GM12891 (cell line): ENCODE measurements at places on chromosomes 4 and X.

DNA sequence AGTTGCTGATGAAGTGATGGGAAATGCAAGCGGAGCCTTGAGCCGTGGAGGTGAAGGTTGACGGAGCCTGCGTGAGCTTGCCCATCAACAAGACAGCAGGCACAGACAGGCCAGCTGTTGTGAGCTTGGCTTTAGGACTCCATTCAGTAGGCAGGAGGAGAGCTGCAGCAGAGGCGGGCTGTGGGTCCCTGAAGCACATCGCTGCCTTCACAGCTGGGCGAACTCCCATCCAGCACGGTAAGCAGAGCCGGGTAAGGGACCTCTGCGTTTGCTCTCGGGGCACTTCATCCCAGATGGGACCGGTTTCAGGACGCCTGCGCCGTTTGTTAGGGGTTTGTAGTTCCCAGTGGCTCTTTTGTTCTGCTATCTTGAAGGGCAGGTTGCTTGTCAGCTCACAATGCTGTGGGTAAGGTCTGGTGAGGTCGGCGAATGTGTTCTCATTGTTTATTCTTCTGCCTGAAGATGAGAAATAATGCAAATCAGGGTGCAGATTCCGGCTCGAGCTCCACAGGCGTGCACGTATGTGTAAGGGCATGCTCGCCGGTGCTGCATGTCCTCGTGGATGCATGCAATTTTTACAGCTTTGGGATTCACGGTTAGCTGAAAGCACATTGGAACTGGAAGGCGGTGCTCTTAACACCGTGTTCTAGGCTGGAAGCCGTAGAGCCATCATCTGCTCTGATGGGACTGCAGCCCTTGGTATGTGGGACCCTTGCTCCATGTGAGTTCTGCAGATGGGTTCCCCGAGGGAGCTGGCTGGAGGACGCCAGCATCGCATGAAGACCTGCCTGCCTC, 54.6 kb upstream of the CLDN34 start:
- DNase-seq: no peak

DNA sequence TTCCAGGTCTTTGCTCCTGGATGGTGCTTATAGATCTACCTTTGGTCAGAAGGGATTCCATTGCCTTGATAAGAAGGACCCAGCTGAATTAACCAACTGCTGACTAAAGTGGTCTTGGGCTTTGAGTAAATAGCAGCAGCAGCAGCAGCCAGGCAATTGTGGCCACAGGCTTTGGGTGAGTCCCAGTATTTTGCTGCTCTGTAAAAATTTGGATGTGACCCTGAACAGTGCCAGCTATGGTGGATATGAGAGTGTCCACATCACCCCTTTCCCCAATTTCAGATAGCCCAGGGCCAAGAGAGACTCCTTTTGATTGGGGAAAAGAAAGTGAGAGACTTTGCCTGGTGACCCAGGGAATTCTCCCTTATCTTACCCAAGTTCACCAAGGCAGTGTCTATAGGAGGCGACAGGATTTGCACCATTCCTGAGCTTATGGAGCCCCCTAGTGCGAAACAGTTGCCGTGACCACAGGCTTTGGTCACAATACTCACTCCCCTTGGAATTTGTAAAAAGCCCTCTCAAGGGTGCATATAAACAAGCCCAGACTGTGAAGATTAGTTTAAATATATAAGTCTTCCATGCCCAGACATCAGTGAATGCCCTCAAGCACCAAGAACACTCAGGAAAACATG, 518.0 kb downstream of the TMA16 start:
- no peak for DNase-seq

DNA sequence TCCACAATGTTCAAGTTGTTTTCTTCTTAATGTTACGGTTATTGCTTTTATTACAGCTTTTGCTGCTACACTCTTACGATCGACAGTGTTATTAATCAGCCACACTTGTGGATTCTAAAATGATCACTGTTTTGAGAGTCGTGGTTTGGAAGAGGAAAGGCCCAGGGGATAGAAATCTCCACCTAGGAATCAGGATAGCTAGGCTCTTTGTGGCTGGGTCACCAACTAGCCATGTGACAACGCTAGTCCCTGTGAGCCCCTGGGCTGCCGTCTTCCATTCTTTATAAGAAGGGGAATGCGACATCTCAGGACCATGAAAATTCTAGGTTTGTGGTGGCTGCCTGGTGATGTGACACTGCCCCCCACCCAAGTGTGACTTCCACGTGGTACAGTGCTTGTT, 380 bp downstream of the SLC34A2 start:
- DNase-seq: no peak

DNA sequence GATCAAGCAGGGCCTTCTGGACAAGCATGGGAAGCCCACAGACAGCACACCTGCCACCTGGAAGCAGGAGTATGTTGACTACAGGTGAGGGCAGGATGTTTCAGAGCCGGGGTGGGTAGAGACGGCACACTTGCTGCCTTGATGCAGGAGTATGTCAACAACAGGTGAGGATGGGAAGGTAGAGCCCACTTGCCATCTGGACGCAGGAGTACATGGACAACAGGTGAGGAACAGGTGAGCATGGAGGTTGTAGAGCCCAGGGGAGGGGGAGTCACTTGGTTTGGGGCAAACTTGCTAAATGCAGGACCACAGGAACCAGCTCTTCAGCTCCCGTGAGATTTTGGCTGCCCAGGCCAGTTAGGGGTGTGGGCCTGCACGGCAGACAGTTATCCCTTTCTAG, 12.0 kb downstream of the DKC1 start:
- DNase-seq: no peak

DNA sequence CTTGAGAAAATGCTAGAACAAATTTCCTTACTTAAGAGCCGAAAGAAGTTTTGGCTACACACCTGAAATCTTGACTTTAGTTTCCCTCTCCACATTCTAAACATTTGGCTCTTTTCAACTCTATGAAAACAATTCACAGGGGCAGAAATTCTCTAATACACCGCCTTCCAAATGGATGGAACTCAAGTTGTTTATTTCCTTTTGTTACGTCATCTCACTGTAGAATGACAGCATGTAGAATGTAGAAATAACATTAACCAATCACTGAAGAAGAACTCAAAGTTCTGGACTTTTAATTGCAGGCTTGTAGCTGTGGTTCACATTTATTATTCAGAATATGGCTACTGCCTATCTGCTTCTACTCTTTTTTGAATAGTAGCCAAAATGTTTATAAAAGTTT, 1.9 kb downstream of the DMP1 start:
- DNase-seq: no peak

DNA sequence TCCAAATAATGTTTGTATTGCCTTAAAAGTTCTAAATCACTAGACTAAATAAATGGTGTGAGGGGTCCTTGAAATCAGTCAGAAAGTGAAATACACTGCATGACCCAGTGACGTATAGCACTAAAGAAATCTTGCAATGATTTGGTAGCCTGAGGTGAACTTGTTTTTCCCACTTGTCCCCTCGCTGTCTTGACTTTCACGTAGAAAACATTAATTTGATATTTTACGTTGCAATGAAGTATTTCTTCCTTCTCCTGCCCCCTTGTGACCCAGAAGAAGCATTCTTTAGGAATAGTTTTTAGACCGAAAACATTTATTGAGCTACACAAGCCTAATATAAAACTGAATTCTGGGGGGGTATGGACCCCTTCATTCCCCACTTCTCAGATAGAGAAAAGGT, 3.7 kb downstream of the KLB start:
- no peak for DNase-seq

GRCh38 chrX:153573984-153574383, 25.0 kb downstream of the CCNQ start:
- peak; percentile 42 for DNase-seq

GRCh38 chr4:151045907-151046306, 30.8 kb upstream of the LRBA start:
- DNase-seq: no peak

GRCh38 chrX:133676344-133677122, 261.2 kb upstream of the GPC4 start:
- DNase-seq: no peak

- DNase-seq: no peak
These were observed 233.0 kb upstream of the MAD2L1 start for GRCh38 chr4:120299631-120300030.

- no peak for DNase-seq
These were observed 82.2 kb upstream of the SCOC start for GRCh38 chr4:140291259-140291658.

GRCh38 chr4:36316607-36317006, 35.2 kb downstream of the DTHD1 start:
- no peak for DNase-seq

- no peak for DNase-seq
These were observed 35.3 kb upstream of the ACSL1 start for GRCh38 chr4:184861047-184861446.

- DNase-seq: peak; percentile 4
These were observed 36.5 kb downstream of the WDR1 start for GRCh38 chr4:10079912-10080588.

DNA sequence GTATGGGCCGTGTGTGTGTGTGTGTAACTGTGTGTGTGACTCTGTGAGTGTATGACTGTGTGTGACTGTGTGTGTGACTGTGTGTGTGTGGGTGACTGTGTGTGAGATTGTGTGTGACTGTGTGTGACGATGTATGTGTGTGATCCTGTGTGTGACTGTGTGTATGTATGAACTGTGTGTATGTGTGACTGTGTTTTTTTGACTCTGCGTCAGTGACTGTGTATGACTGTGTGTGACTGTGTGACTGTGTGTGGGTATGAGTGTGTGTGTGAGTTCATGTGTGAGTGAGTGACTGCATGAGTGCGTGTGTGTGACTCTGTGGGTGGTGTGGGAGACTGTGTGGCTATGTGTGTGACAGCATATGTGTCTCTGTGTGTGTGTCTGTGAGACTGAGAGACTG, 81.8 kb downstream of the ZNF718 start:
- DNase-seq: no peak

DNA sequence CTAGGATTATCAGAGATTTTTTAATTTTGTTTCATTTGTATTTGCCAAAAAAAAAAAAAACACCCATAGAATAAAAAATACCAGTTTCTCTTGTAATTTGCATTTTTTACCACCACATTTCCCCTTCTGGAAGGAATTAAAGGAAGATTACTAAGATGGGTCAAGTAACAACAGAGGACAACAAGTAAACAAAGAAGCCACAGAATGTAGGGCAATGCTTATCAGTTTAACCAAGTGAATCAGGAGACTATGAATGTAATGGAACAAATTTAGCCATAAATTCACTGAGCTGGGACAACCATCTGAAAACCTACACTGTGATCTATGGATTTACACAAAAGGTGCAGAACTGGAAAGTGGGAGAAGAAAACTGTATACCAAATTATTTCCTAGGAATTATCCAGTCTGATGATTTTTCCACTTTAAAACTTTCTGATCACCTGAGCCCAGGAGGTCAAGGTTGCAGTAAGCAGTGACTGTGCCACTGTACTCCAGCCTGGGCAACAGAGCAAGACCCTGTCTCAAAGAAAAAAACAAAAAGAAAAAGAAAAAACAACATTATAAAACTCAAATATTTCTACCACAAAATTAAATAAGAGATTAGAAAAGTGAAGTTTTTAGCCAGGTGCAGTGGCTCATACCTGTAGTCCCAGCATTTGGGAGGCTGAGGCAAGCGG, 32.4 kb downstream of the LRBA start:
- no peak for DNase-seq

DNA sequence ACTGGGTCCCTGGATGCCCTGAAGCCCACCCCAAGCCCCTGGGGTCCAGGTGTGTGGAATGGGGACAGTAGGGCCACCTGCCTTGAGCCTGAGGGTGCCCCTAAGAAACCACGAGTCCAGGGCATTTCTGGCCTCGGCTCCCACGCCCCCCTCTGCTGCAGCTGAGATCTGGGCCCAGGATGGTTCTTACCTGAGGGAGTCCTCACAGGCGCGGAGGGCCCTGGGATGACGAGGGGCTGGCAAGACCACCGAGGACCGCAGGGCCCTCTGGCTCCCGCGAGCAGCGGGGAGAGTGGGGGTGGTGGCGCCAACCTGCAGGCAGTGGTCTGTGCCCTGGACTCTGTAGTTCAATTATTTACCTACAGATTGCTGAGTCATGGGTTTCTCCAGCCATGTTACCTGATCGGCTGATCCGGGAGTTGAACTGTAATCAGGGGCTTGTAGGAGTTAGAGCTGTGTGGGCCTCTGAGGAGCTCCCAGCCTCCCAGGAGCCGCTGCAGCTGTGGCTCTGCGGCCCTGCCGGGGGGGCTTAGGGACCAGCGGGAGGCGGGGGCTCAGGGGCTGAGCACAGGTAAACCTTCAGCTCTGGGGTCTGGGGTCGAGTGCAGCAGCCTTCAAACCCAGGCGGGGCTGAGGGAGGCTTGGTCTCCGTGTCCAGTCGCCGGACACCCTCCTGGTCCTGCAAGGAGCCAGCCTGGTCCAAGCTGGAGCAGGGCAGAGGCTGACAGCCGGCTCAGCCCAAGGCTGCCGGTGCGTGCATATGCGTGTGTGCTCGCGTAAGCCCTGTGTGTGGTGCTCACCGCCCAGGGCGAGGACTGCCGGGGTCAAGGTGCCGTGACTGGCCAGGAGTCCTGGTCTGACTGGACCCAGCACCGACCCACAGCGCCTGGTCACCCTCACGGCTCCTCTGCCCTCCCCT, at the start of gene SLC26A1:
TSS of gene SLC26A1 (minus strand) at position 294 of the 919 bp plus-strand sequence. CDS start 1,701 bp downstream, outside the sequence.
- DNase-seq: no peak

DNA sequence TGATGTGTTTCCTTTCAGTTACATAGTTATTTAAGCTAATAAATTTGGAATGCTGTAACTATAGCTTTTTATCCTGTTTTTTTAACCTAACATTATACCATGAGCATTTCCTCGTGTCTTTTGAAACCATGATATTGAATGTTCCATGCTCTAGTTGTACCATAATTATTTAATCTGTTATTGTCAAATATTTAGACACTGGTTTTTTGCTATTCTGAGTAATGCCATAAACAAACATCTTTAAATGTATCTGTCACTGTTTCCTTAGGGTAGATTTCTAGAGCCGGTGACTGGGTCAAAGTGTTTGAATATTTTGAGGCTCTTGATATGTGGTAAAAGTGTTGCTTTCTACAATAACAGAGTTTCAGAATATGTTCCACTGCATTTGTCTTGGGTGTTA, 5.4 kb downstream of the IGBP1 start:
- no peak for DNase-seq

GRCh38 chrX:48896611-48897011, 957 bp downstream of the TIMM17B start:
- no peak for DNase-seq

GRCh38 chr4:54937501-54937900, 187.9 kb downstream of the KDR start:
- DNase-seq: no peak

GRCh38 chr4:184384056-184384809, 90.1 kb downstream of the IRF2 start:
- DNase-seq: no peak

DNA sequence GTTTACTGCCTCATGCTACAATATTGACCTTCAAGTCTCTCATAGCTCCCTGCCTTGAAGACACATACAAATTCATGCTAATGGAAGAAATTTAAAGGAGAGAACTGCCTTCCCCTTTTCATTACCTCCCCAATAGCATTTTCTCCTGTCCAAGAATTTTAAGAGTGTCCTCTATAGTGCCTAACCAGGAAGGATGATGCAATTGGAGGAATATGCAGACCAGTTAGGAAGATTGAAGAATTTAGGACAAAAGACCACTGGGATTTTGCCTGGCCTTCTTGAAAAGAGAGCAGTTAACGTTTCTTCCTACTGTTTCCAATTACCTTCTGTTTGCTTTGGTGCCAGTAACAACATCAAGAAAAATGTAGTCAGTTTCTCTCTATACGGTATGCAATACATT, 443.9 kb downstream of the INPP4B start:
- DNase-seq: no peak

GRCh38 chrX:17633546-17633945, 103.7 kb upstream of the SCML1 start:
- DNase-seq: no peak
